ENCODE measurements at places on chromosomes 5 and 9.

- DNase-seq = no peak
Measured at GRCh38 chr5:88805151-88805784, 77.7 kb downstream of the MEF2C start.

DNA sequence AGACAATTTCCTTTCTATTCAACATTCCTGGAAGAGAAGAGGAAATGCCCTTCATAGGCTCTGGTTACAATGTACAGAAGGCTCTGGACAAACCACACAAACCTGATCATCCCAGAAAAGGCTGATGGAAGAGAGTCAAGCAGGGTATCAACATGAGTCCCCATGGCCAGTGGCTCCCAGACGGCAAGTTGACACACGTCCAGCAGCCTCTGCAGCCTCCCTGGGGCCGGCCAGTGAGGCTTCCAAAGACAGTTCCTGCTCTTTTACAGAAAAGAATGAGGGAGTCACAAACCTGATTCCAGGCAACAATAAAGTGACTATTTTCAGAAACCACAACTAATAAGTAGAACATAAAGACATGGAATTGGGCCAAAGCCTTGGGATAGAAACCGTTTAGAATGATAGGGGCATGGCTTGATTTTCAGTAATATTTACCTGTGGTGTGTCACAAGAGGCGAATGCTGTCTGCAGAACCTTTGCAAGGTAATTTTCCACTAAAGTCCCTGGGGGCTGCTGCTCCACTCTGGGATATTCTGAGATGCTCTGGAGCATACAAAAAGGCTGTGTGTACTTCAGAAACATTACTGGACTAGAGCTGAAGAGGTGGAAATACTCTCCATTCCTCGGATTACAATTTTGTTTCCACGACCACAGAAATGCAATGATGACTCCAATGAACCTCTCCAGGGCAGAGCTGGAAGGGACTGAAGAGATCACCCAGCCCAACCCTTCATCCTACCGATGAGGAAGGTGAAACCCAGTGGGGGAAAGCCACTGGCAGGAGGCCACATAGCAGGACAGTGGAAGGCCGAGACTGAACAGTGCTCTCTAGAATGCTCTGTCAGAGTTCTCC is 10.4 kb downstream of the MED27 start:
- DNase-seq = no peak

DNA sequence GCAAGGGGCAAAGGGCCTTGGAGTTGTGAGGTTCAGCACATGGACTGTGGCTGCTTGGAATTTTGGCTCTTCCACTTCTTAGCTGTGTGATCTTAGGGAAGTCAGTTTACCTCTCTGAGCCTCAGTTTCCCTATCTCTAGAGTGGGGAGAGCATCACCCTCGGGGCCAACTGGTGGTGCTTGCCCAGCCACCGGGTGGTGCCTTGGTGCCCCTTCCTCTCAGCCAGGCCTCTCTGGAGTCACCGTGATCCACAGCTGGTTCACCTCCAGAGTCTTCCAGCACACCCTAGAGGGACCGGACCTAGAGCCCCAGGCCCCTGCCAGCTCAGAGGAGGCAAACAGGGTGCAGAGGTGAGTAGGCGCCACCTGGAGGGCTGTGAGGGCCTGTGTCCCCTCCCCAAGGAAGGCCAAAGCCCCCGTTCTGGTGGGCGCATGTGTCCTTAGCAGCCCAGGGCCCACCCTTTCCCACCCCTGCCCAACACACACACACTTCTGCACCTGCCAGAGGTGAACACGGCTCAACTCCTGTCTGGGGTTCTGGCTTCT is 7.7 kb downstream of the ADGRD2 start:
- DNase-seq = no peak

DNA sequence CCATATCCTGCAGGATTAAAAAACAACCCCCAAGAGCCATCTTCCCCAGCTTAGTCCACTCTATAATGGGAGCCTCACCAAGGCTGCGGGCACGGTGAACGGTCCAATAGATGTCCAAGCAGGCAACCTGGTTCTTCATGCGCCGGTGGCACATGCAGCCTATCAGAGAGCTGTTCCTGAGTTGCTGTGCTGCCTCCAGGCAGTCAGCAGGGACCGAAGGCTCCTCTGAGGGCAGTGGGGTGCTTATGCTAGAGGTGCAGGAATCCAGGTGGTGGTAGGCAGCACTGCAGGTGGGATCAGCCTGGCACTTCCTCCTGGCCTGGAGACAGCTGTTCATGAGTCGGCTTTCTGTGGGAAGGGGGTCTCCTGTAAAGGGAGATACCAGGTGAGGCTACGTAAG is 10.2 kb downstream of the GFRA3 start:
- no peak for DNase-seq

DNA sequence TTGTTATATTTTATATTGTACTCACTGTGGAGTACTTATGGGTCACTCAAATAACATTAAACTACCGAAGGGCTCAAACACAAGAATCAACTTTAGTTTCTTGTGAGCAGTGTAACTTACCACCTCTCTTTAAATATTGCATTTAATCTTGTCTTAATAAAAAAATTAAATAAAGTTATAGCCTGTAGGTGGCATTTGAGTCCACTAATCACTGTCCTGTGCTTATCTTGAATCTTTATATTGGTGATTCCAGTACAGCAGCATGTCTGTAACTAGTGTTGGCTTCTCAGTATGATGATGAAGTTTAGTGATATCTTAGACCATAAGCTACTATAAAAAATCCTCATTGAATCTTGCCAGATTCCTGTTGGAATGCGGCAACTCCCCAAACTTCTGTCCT is 313.8 kb downstream of the FAM170A start:
- DNase-seq = no peak

DNA sequence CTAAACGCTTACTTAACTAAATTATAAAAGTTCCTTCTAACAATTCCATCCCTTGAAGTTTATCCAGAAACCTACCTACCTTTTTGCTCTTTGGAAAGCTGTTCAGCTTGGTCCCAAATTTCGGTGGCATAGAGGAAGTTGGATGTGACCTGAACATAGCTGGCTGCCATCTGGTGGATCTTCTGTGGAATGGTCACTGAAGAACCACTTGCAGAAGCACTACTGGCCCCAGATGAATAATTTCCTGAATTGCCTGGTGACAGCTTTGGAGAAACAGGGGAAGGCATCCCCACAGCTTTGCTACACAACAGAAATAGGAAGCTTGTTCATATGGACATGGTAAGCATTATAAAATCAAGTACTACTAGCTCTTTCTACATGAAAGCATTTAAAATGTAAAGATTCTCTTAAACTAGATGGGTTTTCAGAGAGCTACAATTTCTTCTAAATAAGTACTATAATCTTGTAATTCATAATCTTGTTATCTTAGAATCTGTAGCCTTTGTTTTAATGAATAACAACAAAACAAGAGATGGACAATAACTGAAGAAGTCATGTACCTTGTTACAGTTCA is 9.9 kb downstream of the LEAP2 start:
- DNase-seq = peak; percentile 91

GRCh38 chr5:32369542-32370155 is 56.9 kb upstream of the MTMR12 start:
- no peak for DNase-seq

DNA sequence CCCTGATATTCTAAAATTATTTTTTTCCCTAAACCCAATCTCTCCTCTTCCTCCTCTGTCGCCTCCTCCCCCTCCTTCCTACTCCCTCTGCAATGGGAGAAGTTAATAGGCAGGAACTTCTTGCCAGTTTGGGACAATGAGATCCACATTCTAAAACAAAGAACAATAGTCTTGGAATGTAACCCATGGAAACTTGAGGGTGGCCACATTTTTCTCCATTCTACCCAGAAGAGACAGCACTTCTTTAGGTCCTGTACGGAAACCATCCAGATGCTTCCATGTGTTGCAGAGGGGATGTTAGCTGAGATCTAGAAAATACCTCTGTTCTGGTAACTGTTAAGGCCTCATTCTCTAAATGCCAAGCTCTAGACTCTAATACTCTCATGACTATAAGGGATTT is 10.0 kb downstream of the SPARC start:
- DNase-seq = no peak

GRCh38 chr5:173282916-173283315 is 45.3 kb downstream of the STC2 start:
- no peak for DNase-seq

GRCh38 chr9:133135146-133135745 is 14.2 kb upstream of the RALGDS start:
- no peak for DNase-seq

DNA sequence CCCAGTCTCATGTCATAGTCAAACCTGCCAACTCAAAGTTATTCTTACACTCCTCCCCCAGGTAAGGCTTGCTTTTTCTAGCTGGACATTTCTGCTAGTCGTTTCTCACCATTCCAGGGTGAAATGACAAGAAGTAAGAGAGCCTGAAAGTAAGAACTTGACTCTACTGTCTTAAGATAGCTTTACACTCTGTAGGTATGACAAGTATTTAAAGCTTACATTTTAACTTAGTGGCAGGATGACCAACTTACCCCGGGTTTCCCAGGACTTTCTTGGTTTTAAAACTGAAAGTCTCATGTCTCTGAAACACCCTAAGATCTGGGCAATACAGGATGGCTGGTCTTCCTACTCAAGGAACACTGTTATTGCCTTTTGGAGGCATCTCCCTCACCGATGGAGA is 67.5 kb upstream of the PIK3R1 start:
- DNase-seq = no peak

DNA sequence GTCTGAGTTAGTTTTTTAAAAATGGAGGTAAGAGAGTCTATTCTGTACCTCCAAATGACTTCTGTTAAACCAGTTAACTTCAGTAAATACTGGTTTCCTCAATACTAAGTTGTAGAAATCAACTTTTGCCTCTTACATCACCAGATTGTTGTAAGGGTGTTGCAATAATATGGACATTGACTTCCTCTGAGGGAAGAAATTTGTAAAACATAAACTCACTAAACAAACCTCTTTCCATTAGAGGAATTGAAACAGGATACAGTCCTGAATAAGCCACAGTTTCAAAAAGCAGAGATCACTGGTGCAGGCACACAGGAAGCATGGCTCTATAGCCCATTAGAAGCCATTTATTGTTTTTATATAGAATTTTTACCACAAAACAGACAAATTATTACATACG is 32.7 kb upstream of the SLCO6A1 start:
- DNase-seq = no peak

DNA sequence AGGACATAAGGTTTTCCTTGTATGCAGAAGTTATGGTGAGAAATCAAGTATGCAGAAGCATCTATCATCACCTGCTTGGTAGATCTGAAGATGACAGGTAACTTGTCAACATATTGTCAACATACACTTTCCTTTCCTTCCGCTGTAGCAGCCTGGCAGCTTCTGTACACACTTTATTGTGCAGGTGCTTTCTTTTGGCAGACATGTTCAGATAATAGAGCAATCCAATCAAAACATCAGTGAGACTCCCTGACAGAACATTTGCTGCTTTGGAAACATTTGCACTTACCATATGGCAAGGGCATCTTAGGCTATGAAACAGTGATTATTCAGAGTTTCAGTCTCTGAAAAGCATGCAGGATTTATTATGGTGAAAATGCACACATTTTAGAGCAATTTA is 161.1 kb upstream of the CDH12 start:
- peak; percentile 11 for DNase-seq

DNA sequence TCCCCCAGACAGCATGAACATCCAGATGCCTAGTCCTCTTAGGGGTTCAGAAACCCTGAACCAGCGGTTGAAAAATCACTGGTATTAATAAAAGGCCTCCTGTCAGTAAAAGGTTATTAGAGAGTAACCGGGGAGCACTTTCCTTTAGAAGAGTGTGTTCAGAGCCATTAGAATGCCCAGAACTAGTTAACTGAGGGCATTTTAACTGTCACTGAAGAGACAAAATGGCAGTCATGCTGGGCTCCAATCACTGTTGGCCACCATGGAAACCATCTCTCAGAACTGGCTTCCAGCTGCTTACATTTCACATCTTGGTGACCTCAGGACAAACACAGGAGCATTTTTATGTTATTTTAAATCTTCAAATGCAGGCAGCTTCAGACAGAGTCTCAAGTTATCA is 36.2 kb upstream of the GDA start:
- DNase-seq = no peak

DNA sequence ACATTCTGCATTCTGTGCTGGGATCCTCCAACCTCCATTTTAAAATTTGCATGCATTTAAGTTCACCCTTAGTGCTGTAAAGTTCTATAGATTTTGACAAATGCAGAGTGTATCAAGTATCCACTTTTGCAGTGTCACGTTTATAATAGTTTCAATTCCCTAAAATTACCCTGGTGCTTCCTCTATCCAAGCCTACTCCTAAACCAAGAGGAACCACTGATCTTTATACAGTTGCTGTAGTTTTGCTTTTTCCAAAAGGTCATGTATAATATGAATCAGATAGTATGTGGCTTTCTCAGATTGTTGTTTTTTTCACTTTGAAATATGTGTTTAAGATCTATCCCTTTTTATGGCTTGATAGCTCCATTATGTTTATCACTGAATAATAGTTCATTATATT is 468.4 kb upstream of the CDH6 start:
- DNase-seq = no peak

DNA sequence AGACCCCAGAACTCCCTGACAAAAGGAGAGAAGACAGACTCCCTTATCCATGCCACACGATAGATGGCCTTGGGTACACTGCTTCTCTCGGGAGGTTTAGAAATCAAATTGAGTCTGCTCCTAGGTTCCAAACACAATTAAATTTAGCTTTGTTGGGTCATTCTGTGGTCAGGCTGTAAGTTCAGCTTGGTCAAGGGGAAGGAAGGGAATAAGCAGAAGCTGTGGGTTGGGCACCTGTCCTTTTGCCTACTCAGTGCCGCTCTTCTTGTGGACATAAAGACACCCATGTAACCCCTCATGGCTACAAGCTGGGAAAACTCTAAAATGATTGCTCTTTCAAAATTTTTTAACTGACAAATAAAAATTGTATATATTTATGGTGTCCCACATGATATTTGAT is 19.1 kb upstream of the AK3 start:
- DNase-seq = peak; percentile 64

DNA sequence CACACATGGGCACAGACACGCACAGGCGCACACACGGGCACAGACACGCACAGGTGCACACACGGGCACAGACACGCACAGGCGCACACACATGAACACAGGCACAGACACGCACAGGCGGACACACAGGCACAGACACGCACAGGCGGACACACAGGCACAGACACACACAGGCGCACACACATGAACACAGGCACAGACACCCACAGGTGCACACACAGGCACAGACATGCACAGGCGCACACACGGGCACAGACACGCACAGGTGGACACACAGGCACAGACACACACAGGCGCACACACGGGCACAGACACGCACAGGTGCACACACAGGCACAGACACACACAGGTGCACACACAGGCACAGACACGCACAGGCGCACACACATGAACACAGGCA is 312.8 kb upstream of the IRX1 start:
- DNase-seq = no peak

GRCh38 chr9:100674419-100675122 is 96.7 kb downstream of the CAVIN4 start:
- DNase-seq = peak; percentile 34

All from Ammon's horn (tissue), 1 donor.